ENCODE measurements at places on chromosomes 6 and 20.
A peak's percentile ranks its signal among the peaks of the same experiment; 100 is the strongest.

- no peaks in the 10 kb centered on the region for H3K4me1 ChIP-seq
- H3K4me3 ChIP-seq: no peak overlapping the region
- no peak overlapping the region for H3K27ac ChIP-seq
- no peak for DNase-seq
Measured at GRCh38 chr20:24066076-24066700, 77.6 kb upstream of the GGTLC1 start.

DNA sequence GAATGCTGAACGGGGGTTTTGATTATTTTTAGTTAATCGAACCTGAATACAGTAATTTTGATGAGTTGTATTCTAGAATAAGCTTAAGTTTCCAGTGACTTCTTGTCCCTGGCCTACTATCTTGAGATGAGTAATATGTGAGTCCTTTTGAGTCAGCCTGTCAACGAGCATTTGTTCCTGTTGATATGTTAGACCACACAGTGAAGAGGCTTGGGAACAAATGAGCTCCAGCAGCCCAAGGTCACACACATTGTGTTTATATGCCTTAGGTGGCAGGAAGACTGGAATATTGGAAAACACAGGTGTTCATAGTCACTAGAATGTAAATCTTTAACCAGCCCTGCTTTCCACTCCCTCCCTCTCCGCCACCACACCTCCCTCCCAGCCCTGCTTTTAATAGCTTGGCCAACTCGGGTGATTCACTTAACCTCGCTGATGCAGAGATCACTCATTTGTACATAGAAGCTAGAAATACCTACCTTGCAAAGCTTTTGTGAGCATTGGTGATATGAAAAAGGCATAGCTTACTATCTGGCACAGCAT, 9.1 kb downstream of the SMPDL3A start:
- DNase-seq: no peak
- no peak overlapping the region for H3K27ac ChIP-seq
- H3K4me3 ChIP-seq: no peak overlapping the region
- H3K36me3 ChIP-seq: no peaks in the 10 kb centered on the region
- no peaks in the 10 kb centered on the region for H3K4me1 ChIP-seq
- H3K27me3 ChIP-seq: no peaks in the 10 kb centered on the region

DNA sequence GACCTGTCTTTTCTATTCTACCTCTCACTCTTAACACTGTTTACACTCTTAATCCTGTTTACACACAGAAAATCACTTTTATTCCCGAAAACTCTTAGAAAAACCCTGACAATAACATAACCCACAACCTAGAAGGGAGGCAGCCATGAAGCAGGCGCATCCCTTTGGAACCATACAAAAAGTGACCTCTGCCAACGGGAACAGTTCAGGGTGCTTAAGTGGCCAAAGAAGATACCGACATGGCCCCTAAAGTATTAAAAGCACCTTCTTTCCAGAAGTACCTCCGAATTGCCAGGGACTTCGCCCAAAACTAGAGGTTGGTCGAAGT, 490 bp downstream of the MMUT start:
- no peaks in the 10 kb centered on the region for H3K27me3 ChIP-seq
- DNase-seq: no peak
- H3K4me3 ChIP-seq: peak overlapping the region; percentile 96
- H3K36me3 ChIP-seq: peaks cover 9% of the 10 kb centered on the region
- H3K27ac ChIP-seq: peak overlapping the region; percentile 88
- H3K4me1 ChIP-seq: peaks cover 38% of the 10 kb centered on the region

GRCh38 chr6:104525677-104526322, 333.9 kb downstream of the HACE1 start:
- H3K27ac ChIP-seq: peak overlapping the region; percentile 48
- DNase-seq: peak; percentile 29
- H3K4me1 ChIP-seq: peaks cover 6% of the 10 kb centered on the region
- H3K36me3 ChIP-seq: no peaks in the 10 kb centered on the region
- no peaks in the 10 kb centered on the region for H3K27me3 ChIP-seq

GRCh38 chr6:156430386-156430785, 346.8 kb upstream of the ARID1B start:
- H3K27me3 ChIP-seq: no peaks in the 10 kb centered on the region
- no peak for DNase-seq
- no peak overlapping the region for H3K4me3 ChIP-seq
- peaks cover 12% of the 10 kb centered on the region for H3K4me1 ChIP-seq
- H3K27ac ChIP-seq: no peak overlapping the region
- H3K36me3 ChIP-seq: no peaks in the 10 kb centered on the region

GRCh38 chr6:35258858-35259193, 709 bp upstream of the ZNF76 start:
- H3K36me3 ChIP-seq: no peaks in the 10 kb centered on the region
- H3K4me1 ChIP-seq: peaks cover 33% of the 10 kb centered on the region
- H3K27ac ChIP-seq: peak overlapping the region; percentile 74
- H3K4me3 ChIP-seq: peak overlapping the region; percentile 92

All from thoracic aorta (tissue), 2 donors.